Ecto neural progenitor cell (in vitro differentiated cells): ENCODE measurements at places on chromosomes 2 and 18.

DNA sequence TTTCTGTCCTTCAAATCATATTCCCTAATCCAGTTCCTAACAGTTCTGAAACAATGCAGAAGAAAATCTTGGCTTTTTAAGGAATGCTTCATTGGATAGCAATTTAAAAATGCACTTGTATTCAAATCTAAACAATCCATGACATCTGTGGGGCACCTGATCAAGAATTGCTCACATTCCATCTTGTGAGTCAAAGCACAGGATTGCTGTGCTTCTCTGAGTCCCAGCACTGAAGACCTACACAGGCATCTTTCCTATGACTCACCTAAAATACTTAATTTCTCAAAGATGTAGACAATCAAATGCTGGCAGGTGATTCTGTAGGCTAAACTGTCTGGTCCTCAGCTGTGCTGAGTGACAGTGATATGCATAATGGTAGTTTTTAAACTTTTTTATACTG lies 10.1 kb upstream of the ATP8B1 start:
- DNase-seq: no peak

DNA sequence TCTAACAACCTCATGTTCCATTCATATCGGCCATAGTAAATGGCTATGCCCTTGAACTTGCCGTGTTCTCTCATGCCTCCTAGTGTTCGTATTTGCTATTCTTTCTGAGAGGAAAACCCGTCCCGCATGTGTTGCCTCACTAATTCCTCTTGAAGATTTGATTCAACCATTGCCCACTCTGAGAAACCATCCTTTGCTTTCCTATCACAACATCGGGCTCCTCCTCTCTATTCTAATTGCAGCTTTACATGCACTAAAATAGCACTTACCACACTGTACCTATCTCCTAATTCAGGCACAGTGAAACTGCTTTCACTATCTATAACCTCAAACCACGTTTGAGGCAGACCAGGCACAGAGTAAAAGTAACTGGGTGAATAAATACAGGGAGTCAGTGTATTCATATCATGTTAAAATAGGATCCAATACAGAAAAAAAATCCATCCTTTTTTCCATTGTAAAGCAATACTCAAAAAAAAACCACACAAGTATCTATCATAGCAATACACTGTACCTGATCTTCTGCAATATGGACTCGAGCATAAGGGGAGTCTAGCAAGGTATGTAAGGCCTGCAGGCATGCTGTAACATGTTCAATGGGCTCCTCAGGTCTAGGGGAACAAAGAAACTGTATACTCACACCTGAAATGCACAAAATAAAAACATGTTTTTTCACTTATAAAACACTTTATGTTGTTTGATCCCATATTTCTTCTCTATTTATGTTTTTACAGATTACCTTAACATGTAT lies 39.0 kb upstream of the STRN start:
- no peak for DNase-seq

GRCh38 chr2:168710754-168711467 lies 91.5 kb upstream of the NOSTRIN start:
- DNase-seq: no peak

- DNase-seq: no peak
Measured at GRCh38 chr2:104867813-104868504, 14.0 kb downstream of the POU3F3 start.

- no peak for DNase-seq
Measured at GRCh38 chr18:8549254-8549757, 59.9 kb upstream of the RAB12 start.

DNA sequence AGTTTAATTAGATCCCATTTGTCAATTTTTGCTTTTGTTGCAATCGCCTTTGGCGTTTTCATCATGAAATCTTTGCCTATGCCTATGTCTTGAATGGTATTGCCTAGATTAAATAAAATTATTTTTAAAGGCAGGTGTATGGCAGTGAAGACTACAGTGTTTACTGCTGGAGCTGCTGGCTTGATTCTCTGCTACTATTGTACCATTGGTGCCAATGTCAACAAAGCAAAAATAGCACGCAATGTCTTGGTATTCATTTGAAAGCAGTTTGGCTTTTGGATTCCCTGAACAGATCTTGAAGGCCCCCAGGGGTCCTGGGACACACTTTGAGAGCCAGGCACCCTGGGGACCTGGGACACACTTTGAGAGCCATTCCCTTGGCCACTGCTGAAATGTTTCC lies 125.4 kb upstream of the ACKR3 start:
- DNase-seq: no peak

DNA sequence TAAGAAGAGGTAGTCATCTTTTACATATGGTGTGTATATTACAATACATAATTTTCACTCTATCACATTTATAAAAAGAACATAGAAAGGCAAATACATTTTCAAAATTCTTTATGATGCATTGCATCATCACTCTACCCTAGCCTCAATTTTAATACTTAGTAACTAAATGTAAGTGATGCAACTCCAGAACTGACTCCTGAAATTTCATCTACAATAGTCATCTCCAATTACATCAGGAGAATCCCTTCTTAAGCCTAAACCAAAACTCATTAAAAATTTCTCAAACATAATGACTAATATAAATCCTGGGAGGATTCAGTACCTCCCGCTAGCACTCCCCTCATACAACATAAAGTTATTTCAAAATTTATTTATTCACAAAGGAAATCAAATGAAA lies 15.9 kb downstream of the TMX3 start:
- no peak for DNase-seq

DNA sequence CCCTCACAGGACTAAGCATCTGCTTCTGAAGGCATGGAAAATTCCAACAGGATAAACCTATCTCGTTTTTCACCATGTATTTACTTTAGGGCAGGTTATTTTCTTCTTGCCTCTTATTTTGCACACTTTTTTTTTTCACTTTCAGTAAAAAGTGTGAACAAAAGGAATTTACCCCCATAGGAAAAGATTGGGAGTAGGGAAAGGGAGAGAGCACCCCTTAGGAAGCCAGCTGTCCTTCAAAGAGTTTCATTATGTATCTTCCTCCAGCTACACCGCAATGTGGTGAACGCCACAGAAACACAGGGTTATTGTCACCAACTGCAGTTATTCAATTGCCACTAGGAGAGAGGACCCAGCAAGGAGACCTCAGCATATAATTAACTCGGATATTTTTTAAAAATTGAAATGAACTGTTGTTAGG lies 286.2 kb upstream of the VRK2 start:
- DNase-seq: no peak

DNA sequence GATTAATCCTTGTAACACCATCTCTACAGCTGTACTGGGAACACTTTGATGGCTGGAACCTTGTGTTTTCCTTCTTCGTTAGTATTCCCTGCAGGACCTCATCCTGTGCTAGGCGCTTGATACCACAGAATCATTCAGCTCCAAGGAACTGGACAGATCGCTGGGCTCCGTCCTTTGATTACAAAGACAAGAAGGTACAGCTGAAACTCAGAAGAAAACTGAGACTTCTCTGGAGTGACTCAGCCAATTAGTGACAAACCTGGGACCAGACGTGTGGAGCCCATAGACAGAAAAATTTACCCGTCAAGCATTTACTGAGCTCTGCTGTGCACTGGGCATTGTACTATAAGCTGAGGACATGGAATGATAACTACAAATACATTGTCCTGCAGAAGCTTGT lies 67.3 kb downstream of the NCKAP5 start:
- DNase-seq: no peak

DNA sequence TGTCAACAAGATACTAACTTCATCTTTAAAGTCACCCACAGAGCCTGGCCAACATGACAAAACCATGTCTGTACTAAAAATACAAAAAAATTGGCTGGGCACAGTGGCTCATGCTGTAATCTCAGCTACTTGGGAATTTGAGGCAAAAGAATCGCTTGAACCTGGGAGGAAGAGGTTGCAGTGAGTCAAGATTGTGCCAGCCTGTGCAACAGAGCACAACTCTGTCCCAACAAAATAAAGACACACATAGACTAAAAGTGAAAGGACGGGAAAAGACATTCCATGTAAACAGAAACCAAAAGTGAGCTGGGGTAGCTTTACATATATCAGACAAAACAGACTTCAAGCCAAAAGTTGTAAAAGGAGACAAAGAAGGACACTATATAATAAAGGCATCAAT lies 34.8 kb downstream of the USP34 start:
- no peak for DNase-seq
